GM04504 (cell line): ENCODE measurements at places on chromosomes 1 and 21.

GRCh38 chr1:243791586-243792267 lies 58.3 kb downstream of the AKT3 start:
- DNase-seq: no peak

GRCh38 chr1:19439464-19440171 lies 45.7 kb downstream of the CAPZB start:
- DNase-seq: no peak

DNA sequence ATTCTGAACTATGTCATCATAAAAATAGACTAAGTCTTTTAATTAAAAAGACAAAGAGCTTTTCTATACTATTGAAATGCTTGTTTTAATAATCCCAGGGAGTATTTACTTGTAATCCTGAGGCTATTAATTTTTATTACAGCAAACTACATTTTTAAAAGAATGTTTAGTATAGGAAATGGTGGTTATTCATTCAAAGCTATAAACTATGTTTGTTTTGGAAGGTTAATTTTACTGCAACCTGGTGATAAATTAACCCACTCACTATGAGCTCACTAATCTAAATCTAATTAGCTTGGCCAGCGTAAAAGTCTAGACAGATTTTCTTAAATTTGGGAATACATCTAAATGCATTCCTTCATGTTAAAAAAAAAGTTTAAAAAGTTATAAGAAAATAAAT lies 13.8 kb upstream of the EYA3 start:
- DNase-seq: no peak

DNA sequence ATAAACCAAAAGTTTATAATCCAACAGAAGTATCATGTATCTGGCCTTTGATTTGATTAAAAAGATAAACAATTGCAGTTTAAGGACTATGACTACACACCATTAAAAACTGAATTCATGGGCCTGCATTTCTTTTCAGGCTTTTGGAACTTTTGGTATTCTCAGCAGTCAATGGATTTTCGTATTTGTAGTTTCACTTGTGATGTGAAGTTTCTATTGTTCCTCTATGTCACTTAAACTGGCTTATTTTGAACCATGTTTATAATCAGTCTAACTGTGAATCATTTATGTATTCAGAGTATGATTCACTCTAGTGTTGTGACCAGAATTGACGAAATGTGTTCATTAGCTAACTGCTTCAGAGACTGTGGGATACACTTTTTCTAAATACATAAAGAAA lies 132.9 kb downstream of the COQ8A start:
- no peak for DNase-seq

- no peak for DNase-seq
Measured at GRCh38 chr1:11204396-11205190, 15.4 kb downstream of the ANGPTL7 start.
